ENCODE measurements at places on chromosomes 5 and 9.

DNA sequence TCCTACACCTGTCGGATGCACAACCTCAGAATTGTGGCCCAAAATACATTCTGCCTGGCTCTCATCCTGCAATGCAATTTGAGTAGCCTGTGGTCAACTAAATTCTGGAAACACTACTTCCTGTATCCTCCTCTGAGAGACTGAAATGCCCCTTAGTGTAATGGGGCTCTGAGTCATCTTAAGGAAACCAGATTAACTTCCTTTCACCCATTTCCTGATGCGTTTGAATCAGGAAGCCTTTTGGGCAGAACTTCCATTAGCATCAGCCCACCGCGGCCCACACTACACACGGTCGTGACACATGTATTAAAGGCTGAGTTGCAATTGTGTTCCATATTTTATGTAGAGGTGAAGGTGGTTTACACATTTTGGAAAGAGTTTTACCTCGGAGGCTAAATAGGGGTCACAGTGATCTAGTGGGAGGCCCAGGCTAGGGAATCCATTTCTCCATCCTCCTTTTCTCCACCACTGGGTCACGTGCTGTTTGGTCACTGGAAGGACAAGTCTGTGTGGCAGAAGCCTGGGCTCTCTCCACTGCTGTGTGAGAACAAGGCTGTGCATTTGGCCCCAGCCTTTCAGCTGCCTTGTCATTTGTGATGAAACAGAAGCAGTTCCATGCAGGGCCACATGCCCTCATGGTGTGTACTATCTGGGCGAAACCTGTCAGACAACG is 55.9 kb downstream of the DAP start:
- no peak for DNase-seq

DNA sequence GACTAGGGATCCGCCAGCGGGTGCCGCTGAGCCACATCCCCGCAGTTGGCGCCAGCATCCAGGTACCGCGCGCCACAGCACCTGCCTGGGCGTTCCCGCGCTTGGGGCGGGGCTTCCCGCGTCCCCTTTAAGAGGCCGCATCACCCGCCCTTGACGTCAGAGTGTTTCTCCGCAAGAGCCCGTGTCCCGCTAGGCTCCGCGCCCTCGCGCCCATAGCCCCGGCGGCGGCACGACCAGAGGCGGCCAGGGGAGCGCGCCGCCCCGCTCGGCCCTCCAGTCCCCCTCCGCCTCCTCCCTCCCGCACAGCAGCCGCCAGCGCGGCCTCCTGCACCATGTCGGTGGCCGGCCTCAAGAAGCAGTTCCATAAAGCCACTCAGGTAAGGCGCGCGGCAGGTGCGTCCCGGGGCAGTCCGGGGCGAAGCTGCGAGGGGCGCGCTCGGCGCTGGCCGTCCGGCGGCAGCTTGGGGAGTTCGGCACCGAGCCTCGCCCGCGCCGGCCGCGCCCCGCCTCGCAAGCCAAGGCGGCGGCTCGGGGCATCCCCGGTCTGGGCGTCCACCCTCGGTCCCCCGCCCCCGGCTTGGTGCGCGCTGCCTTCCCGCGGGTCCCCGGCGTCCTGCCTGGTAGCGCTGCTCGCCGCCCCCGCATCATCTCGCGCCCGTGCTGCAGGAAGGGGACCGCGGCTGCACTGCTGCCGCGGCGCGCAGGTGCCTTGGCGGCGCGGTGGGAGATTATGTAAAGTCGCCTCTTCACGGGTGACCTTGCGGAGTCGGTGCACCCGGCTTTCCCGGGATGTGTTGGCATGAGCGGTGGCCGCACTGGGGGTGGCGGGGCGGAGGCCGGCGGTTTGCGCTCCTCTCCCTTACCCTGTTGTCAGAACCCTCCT is at the start of gene SH3GL2:
Gene SH3GL2, plus strand, starts transcription at position 156 of the 883 bp plus-strand sequence.
- peak; percentile 90 for DNase-seq

GRCh38 chr5:69288069-69288468 is 44.5 kb downstream of the CCDC125 start:
- no peak for DNase-seq

DNA sequence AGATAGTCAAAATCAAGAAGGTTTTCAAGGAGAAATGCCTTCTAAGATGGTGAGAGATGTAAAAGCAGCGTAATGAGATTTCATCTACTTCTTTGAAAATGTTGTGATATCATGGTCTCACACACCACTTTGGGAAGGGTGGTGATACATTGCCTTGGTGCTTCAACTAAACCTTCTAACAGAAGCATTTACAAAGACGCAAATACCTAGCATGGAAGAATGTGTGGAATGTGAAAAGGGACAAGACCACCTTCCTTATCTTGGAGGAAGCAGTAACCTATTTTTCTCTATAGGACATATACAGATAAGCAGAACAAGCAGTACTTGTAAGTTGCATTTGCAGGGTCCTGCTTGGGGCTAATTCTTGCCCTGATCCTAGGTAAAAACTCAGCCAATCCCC is 38.8 kb downstream of the PCA3 start:
- DNase-seq, result no peak

GRCh38 chr5:96381526-96381925 is 51.5 kb downstream of the PCSK1 start:
- no peak for DNase-seq

- peak; percentile 82 for DNase-seq
Observed at GRCh38 chr5:8683496-8683895, 814.5 kb downstream of the MTRR start.

DNA sequence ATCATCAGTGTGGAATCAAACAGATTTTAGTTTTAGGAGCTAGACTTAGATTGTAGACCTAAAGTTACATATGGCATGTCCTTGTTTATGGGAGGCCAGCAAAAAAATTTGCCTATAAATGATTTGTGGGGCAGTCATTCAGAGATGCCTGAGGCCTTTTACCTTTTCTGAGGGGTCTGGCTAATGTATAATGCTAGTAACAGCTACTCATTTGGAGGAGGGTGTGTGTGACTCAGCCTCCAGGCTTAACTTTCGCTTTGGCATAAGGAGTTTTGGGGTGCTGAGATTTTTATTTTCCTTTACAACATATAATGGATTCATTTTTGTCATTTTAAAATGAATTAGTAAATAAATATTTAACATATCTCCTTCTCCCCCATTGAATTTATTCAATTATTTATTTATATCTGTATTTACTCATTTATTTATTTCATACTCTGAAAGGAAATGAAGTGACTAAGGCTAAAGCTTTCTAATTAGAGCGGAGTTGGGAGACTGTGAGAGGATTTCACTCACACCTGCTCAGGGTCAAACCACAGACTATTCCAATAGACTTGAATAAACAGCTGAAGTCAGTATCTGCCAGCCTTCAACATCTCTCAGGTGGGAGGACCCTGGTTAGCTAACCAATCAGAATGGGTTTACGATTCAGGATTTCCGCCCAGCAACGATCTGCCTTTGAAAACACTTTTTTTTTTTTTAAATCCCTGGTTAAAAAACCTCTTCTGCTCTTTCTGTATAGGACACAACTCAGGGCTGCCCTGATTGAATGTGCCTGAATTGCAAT is 487.5 kb upstream of the SGCD start:
- DNase-seq, result no peak

GRCh38 chr5:66281294-66281693 is 137.2 kb downstream of the SREK1 start:
- DNase-seq, result no peak

DNA sequence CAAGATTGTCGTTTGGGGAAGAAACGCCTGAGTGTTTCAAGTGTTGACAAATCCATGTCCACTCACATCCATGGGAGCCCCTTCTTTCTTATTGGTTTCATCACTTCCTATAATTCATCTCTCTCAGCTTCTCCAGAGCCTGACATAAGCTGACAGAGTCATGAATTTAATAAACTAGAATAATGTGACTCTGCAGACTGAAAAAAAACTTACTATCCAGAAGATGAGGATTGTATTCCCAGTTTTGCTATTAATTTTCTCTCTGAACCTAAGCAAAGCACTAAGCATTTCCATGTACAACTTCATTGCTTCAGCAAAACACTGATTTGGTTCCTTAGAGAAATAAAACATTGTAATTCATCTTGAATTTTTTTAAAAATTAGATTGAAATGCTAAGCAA is 691.8 kb downstream of the MTRR start:
- no peak for DNase-seq

DNA sequence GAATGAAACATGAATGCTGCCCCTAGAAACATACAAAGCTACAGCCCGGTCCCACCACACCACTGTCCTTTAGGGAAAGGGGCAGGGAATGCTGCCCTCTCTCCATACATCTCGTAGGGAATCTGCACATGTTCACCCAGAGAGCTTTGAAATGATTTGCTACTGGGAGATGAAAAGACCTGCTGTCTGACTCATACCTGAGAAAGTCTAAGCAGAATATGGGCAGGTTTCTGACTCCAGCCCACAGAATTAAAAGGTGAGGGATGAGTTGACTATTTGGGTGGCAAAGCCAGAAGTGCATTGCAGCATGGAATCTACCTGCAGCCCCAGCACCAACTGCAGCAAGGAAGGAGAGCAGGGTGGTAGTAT is 297.9 kb downstream of the TLE1 start:
- no peak for DNase-seq

- DNase-seq, result peak; percentile 34
Observed at GRCh38 chr5:57221049-57221568, 47.2 kb downstream of the GPBP1 start.

DNA sequence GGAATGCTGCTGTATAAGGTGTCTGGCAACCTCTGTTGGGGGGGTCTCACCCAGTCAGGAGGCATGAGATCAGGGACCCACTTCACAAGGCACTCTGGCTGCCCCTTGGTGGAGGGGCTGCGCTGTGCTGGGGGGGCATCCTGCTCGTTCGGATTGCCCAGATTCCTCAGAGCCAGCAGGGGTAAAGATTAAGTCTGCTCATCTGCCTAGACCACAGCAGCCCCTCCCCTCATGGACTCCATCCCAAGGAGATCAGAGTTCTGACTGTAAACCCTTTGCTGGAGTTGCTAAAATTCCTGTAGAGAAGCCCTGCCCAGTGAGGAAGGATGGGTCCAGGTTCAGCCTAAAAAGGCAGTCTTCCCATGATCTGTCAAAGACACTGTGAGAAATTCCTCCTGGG is 262.0 kb upstream of the C9orf72 start:
- no peak for DNase-seq

- no peak for DNase-seq
Observed at GRCh38 chr5:120545007-120545406, 80.9 kb downstream of the PRR16 start.

GRCh38 chr9:93298498-93299417 is 114.8 kb downstream of the WNK2 start:
- no peak for DNase-seq

DNA sequence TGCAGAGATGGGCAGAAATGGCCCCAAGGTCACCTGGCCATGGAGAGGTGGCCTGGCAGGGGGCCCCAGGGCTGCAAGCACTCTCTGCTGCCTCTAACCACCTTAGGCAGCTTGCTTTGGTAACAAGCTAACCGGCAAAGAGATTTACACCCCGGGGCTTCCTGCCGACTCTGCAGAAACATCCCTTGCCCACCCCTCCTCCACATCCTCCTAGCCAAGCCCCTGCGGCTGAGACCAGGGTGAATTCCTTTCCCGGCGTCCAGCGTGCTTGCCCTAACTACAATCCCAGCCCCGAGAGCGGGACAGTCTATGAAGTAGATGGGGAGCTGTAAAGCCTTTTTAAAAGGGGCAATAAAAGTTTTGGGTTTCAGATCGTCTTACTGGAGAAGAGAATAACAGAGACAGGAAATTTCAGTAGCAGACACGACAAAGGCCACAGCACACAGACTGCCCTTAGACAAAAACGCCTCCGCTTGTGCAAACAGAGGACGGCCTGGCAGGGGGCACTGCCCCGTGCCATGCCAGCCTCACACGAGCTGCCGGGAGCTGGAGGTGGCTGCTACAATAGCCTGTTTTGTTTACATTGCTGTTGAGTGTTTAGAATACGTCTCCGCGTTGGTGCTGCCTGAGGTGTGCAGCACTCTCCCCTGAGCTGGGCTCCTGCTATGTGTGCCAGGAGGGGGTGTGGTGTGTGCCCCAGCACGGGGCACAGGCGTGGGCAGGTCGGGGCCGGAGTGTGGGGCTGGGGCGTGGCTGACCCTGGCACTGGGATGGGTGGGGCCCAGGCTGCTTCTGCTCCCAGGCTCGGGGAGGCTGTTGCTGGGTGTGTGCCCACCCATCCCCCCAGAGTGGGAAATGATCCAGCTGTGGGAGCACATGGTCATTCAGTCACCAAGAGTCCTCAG is 15.3 kb downstream of the MYMK start:
- peak; percentile 89 for DNase-seq

DNA sequence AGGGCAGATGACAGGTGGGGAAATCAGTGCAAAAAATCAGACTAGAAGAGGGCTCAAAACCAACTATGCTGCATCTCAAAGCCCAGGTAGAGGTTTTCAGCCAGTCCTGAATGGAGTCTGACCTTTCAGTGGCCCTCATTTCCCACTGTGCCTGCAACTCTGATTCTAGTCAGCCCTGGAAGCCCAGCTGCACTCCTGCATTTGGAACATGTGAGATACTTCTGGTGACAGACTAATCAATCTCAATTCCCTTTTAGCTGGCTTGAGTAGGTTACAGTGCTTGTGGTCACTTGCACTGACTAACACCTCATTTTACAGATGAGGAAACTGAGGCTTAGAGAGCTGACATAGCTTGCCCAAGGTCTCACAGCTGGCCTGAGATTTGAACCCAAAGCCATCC is 7.9 kb upstream of the ACSL6 start:
- DNase-seq, result no peak

DNA sequence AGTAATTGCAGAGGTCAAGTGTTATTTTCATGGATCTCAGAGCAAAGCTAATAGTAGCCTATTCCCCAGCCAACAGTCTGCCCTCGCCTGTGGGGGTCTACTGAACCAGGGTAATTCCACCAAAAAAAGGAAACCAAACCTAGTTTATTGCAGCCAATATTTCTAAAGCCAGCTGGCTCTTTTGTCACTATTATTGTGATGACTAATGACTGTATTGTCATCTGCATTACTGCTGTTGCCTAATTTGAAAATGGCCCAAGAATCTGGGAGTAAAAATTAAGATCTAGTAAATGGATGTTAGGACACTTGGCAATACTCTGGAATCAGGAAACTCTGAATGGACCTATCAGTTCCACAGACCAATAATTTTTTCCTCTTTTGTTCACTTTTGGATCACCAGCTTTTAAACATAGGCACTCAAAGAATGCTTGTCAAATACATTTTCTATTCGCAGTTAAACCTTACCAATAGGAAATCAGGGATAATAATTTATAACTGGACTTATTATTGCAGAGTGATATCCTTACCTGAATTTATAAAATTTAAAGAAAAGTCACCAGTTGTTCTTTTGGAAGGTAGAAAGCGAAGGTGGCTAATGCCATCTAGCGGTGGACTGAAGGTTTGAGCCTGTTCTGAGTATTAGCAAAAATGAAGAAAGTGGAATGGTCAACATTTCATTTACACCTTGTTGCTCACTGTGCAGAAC is 69.2 kb downstream of the SYK start:
- peak; percentile 35 for DNase-seq

DNA sequence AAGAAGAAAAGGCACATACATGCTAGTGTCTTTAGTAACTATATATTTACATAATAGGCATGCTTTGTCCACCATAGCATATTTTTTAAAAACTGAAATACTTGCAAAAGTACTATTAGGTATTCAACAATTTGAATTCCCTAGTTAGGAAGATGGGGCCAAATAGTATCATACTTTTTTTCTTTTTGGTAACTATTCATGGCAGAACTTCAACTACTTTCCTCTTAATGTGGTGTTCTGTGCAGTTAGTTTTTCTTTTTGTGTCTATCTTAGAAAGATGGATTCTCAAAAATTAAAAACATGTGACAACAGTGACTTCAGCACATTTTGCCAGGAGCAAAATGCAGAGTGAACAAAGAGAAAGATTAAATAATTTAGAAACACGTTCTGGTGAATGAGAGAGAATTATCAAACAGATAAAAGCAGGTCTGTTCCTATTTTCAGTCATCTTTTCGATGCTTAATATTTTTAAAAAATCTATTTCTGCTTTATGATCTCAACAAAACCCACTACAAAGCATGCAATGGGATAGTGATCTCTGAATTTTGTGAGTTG is 341.1 kb downstream of the ARL15 start:
- no peak for DNase-seq

Data from NCI-H1105 treated with DMSO at 0.1 percent for 48 hours (cell line).